ENCODE measurements at places on chromosomes 16 and 17.

DNA sequence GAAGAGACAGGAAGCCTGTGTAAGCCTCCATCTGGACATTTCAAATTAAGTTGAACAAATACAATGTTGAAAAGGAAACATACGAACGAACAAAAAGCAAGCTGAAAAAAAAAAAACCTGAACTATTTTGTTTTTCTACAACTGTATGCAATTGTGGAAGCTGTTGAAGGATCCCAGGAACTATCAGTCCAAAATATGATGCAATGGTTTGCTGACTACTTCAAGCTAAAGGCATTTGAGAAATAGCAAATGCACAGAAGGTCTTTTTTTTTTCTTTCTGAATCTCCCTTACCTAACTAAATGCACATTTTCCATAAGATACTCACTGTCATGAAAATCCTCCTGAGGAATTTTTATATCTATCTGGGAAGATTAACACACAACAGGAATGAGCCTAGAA lies 40.2 kb downstream of the MAF start:
- no peak for DNase-seq

- DNase-seq: no peak
Measured at GRCh38 chr16:81448154-81449131, 3.8 kb downstream of the CMIP start.

- no peak for DNase-seq
Measured at GRCh38 chr17:82033359-82034085, 2.0 kb downstream of the RAC3 start.

DNA sequence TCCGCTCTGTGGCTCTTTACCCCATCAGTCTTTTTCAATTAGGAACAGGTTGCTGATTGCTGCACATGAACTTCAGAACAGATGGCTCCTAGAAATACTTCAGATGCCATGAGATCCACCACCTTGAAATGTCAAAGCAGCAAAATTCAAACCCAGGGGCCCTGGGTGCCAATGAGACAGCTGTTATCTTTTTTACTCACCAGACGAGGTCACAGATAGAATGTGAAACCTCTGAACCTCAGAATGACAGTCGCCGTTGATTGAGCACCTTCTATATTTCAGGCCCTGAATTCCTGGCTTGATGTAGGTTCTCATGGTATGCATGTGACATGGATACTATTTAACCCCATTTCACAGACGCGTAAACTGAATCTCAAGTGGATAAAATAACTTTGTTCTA lies 63.0 kb downstream of the MAF start:
- DNase-seq: no peak

- no peak for DNase-seq
Measured at GRCh38 chr17:36812762-36813161, 124.5 kb upstream of the LHX1 start.

DNA sequence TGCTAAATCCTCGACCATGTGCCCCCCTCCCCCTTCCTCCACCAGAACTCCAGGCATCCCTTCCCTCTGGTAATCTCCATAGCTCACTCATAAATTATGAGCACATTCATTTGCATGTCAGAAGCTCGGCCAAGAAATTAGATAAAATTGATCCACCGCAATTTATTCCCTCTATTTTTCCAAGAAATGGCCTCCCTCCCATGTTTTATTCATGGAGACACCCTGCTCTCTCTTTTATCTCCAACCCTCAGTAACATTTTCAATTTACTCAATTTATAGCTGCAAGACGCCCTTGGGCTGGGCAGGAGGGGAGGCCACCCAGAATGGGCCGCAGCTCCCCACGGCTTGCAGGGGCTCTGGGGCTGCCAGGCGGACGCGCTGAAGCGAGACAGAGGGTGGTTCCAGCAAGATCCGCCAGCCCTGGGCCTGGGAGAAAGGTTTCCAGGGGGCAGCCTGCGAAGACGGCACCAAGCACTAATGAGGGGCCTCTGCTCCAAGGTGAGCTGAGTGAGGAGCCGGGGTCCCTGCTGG lies 54.7 kb upstream of the ZNF423 start:
- DNase-seq: no peak
